ENCODE measurements at places on chromosomes 11 and 22. TPM values are rescaled to one million over a fixed set of nuclear protein-coding genes. Genes with fewer than 3 reads are reported as not detected.

Gene GAL3ST3
- total RNA-seq = 1.5 TPM

Gene BRMS1
- 14.6 TPM for total RNA-seq

Gene RAB3IL1
- total RNA-seq = 14.0 TPM

Gene TMEM121B
- 2.2 TPM for total RNA-seq

Gene SYT9
- not detected for total RNA-seq

Gene MS4A15
- not detected for total RNA-seq

Gene OR56B1
- total RNA-seq = not detected

Gene OR5A1
- not detected for total RNA-seq

Gene LRRC4C
- total RNA-seq = 1.0 TPM

Gene OR51E2
- total RNA-seq = 0.30 TPM

Gene TBX1
- 3.6 TPM for total RNA-seq

Gene CTTN
- total RNA-seq = 166 TPM

Gene MYOD1
- 0.27 TPM for total RNA-seq

Gene TAGLN
- total RNA-seq = 122 TPM

Gene BID
- total RNA-seq = 23.2 TPM

Gene BCR
- total RNA-seq = 29.0 TPM

Gene GLYATL1
- total RNA-seq = not detected

Gene CLMP
- 8.6 TPM for total RNA-seq

Gene CD3G
- total RNA-seq = 0.78 TPM

Gene KRTAP5-7
- not detected for total RNA-seq

Gene CASP12
- total RNA-seq = 0.22 TPM

Gene GSC2
- not detected for total RNA-seq

Gene MRGPRE
- total RNA-seq = not detected

Gene C11orf52
- total RNA-seq = 1.9 TPM

Gene MUC5B
- total RNA-seq = not detected

Gene MIOX
- not detected for total RNA-seq

Gene OR6A2
- not detected for total RNA-seq

Gene RNF169
- 10.4 TPM for total RNA-seq

Gene RTN4R
- total RNA-seq = 1.2 TPM

Gene DEUP1
- not detected for total RNA-seq

Gene INS
- total RNA-seq = not detected

Gene TCN2
- total RNA-seq = 16.7 TPM

Gene STT3A
- 61.2 TPM for total RNA-seq

Gene TRIM22
- total RNA-seq = 22.4 TPM

Gene FOLR1
- total RNA-seq = 1.2 TPM

Gene PATE4
- total RNA-seq = not detected

Gene OR52N5
- total RNA-seq = not detected

Gene YPEL4
- total RNA-seq = 0.51 TPM

Gene ARHGAP8
- total RNA-seq = 0.16 TPM

Gene PRG2
- total RNA-seq = not detected

Gene UPK3A
- total RNA-seq = 0.54 TPM

Gene MFNG
- total RNA-seq = 14.4 TPM

Gene YPEL1
- total RNA-seq = 4.4 TPM

Gene CDHR5
- not detected for total RNA-seq

Gene UBQLN3
- not detected for total RNA-seq

Gene TEAD1
- total RNA-seq = 126 TPM

Gene FAM111B
- 1.1 TPM for total RNA-seq

Gene KREMEN1
- 48.8 TPM for total RNA-seq

Gene CDC45
- 0.76 TPM for total RNA-seq

Gene OR10G8
- total RNA-seq = not detected

Gene P2RY6
- 2.8 TPM for total RNA-seq

Gene SYCE3
- total RNA-seq = not detected

Gene KCNJ1
- total RNA-seq = not detected

Gene TRIM48
- total RNA-seq = not detected

Gene GDPD4
- not detected for total RNA-seq

Gene SYT12
- 0.32 TPM for total RNA-seq

Gene TTC9C
- 14.1 TPM for total RNA-seq

Gene LIF
- total RNA-seq = 0.27 TPM
